NCI-H226 (cell line): ENCODE measurements at places on chromosomes 6 and 20.

- DNase-seq: no peak
Measured at GRCh38 chr20:6079016-6079415, 25.2 kb upstream of the LRRN4 start.

DNA sequence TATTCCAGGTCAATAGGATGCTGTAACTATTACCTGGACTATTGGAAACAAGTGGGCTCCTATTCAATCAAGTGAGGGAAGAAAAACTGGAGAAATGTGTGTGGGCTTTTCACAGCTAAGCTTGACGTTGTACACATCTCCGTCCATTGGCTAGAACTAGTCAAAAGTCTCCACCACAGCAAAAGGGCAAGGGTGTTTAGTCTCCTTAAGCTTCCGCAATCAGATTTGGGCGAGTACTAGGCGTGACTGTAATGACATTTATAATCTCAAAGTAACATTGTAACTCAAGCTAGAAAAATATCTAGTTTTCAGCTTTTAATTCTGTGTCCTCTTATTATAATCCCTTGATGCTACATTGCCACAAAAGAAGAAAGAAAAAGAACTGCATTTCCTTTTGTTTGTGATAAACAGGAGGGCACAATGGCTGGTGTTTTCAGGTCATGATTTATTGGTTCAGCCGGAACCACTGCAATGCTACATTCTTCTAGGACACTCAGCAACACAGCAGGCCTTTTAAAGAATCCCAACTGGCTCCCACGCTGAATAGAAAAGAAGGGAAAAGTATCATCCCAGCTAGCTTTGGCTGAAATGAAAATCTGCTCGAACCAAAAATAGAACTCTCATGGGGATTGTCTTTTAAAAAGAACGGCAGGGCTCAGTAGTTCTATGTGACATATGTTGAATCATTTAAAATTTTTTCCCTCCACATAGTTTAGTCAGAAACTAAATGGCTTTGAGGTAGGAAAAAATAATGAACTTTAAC is 387.7 kb downstream of the BTBD3 start:
- no peak for DNase-seq

GRCh38 chr20:55596431-55596830 is 408.9 kb downstream of the CBLN4 start:
- DNase-seq: no peak

GRCh38 chr6:50890579-50890978 is 71.9 kb downstream of the TFAP2B start:
- DNase-seq: no peak

DNA sequence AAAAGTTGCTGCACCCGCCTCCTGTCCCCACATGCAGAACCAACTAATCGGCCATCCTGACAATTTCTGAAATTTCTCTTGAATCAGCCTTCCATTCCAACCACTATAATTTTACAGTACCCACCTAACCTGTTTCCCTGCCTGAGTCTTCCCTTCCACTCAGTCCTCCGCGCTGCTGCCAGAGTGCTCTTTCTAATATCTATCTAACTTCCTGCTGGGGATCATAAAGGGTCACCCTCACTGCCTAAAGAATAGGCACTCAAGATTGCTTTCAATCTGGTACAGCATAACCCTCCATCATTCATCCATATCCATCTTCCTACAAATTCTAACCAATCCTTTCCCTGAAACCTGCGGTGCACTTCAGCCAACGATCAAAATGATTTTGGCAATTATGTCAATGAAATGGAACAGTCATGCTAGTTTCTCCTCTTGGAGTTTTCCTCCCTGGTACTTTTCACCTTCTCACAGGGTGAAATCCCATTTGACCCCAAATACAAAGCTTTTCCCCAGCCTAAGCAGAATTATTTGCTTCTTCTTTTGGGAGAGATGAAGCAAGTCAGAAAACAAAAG is 117.5 kb upstream of the BEND6 start:
- DNase-seq: no peak
